AG04450 (cell line): ENCODE measurements at places on chromosomes 13 and 19.

GRCh38 chr13:25200783-25201182 is 28.7 kb upstream of the AMER2 start:
- DNase-seq: no peak

DNA sequence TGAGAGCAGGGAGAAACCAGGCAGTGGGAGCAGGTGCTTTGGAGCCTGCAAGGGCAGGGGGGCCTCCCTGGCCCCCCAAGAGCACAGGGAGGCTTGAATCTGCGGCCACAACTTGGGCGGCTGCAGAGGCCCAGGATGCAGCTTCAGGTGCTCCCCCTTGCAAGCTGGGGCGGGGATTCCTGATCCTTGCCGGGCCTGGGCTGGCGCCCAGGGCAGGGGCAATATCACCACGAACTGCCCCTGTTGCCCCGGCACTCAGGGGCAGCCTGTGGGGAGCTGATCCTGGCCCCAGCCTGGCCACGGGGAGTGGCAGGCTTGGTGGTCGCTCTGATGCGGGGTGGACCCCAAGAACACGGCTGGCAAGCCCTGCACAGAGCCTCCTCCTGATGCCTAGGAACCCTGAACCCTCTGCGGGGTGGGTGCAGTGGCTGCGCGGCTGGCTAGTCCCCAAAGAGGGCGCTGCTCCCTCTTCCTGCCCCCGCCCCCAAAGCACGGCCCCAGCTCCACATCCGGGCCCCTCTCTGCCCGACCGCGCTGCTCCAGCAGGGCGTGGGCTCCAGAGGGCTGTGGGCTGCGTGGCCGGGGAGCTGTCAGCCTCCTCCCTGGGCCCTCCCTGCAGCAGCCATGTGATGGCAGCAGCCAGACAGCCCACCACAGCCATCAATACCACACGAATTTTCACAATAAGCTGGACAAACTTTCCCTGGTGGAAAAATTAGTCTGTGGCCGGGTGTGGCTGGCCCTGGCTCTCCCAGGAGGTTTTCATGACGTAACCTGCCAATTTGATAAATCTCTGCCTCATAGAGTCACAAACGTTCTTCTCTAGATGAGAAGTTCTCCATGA is 21.0 kb downstream of the TNFSF9 start:
- no peak for DNase-seq

DNA sequence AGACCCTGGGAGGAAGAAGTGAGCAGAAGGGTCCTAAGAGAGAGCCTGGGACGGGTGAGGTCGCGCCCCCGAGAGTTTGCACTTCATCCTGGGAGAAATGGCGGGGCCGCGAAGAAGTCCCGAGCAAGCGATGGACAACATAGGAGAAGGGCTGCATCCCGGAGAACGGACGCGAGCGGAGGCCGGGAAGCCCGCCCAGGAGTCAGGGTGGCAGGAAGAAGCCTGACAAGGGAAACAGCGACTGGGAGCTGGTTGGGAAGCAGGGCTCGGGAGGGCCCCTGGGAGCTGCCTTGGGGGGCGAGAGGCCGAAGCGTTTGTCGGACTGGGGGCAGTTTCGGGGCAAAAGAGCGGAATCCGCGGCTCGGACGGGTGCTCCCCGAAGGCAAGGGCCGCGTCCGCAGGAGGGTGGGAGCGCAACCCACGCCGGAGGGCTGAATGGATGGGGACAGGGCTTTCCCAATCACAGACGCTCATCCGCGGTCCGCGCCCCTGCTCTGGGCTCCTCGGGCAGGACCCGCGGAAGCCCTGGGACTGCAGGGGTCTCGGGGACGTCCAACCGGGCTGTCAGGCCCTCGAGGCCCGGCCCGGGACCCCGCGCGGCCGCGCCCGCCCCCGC is 469 bp downstream of the ABHD17A start:
- no peak for DNase-seq

GRCh38 chr13:30832845-30833332 is 73.2 kb upstream of the MEDAG start:
- no peak for DNase-seq

- no peak for DNase-seq
Measured at GRCh38 chr19:1859331-1859781, 4.0 kb downstream of the KLF16 start.

DNA sequence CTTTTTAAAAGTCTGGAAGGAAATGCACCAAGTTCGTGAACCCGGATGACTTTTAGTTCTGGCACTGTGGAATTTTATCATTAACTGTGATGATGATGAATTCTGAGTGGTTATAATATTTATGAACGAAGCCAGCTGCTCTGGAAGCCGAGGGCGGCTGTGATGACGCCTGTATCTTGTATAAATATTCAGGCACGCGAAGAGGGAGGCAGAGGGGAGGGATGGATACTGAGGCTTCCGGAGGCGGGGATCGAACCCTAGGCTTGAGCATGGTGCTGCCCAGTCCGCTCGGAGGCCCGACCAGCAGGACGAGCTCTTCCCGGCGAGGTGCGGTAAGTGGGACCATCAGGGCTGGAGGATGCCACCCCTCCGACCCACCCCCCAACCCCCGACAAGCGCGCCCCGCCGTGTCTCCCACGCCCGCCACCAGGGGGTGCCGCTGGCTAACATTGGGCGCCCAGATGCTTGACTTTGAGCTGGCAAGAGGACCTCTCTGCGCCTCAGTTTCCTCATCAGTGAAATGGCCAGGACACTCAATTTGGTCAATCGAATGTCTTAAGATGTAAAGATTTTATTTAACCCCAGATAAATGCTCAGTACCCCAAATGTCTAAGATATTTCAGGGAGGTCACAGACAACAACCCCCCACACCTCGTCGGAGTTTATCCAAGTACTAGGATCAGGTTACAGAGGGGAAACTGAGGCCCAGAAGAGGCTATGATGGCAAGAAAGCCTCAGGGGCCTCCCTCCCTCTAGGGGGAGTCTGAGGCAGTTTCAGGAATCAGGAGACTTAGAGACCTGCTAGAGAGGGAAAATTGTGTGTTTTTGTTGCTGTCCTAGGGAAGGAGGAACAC is 4.5 kb upstream of the RAB3A start:
- DNase-seq: peak; percentile 65

DNA sequence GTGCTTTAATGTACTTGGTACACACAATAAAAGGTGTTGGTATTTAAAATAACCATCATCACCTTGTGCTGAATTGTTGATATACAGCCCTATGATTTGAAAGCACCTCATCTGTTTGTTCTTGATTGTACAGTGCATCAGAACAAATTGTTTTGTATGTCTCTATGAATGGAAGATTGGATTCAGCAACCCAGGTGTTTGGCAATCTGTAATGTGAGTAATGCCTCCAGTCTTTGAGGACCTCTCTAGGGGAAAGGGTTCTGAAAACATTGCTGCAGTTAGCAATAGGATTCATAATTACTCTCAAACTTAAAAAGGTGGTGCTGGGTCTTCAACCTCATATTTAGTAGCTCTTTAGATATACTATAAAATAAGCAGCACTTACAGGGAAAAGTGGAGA is 341.8 kb downstream of the OXGR1 start:
- no peak for DNase-seq

GRCh38 chr19:11856596-11857250 is 8.2 kb downstream of the ZNF439 start:
- DNase-seq: no peak

- no peak for DNase-seq
Measured at GRCh38 chr19:45363861-45364459, 6.4 kb downstream of the ERCC2 start.

DNA sequence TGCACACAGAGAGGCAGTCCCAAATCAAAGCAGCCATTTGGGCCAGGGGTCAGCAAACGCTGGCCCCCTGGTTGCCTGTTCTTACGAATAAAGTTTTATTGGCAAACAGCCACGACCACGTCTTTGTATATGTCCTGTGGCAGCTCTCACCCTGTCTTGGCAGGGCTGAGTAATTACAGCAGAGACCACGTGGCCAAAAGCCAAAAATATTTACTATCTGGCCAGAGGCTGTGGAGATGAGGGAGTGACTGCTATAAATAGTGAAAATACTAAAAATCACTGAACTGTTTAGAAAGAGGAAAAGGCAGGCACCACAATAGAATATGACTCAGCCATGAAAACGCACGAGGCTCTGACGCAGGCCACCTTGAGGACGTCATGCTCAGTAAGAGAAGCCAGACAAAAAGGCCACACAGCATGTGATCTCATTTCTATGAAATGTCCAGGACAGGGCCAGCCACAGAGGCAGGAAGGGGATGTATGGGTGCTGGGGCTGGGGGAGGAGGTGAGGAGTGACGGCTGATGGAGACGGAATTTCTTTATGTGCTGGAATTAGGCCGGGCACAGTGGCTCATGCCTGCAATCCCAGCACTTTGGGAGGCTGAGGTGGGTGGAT is 29.4 kb downstream of the SMIM24 start:
- DNase-seq: peak; percentile 99
